ENCODE measurements at places on chromosomes 4 and X. TPM values are rescaled to one million over a fixed set of nuclear protein-coding genes. Genes with fewer than 3 reads are reported as not detected.
A peak's percentile ranks its signal among the peaks of the same experiment; 100 is the strongest.

The HTRA3 gene
- polyA plus RNA-seq: 6.5 TPM

The ARX gene
- 0.13 TPM for polyA plus RNA-seq

The FREM3 gene
- polyA plus RNA-seq: not detected

The AMOT gene
- polyA plus RNA-seq: 5.5 TPM

The EPGN gene
- not detected for polyA plus RNA-seq

The CCDC149 gene
- 6.9 TPM for polyA plus RNA-seq

The PRRG3 gene
- 0.24 TPM for polyA plus RNA-seq

The FAM9C gene
- polyA plus RNA-seq: not detected

The CTAG1A gene
- not detected for polyA plus RNA-seq

The PCSK1N gene
- 331 TPM for polyA plus RNA-seq

- no peaks in the 10 kb centered on the region for H3K36me3 ChIP-seq
- no peaks in the 10 kb centered on the region for H3K4me1 ChIP-seq
- H3K27ac ChIP-seq: no peak overlapping the region
- H3K4me3 ChIP-seq: no peak overlapping the region
These were observed 259.6 kb downstream of the UNC5C start for GRCh38 chr4:95289028-95289634.

GRCh38 chr4:101192244-101192643 is 155.1 kb downstream of the PPP3CA start:
- no peak for DNase-seq
- H3K36me3 ChIP-seq: no peaks in the 10 kb centered on the region
- H3K27ac ChIP-seq: peak overlapping the region; percentile 48
- H3K27me3 ChIP-seq: no peaks in the 10 kb centered on the region
- peaks cover 10% of the 10 kb centered on the region for H3K4me1 ChIP-seq

- H3K36me3 ChIP-seq: peaks cover 4% of the 10 kb centered on the region
- H3K27ac ChIP-seq: no peak overlapping the region
- no peak overlapping the region for H3K4me3 ChIP-seq
- no peaks in the 10 kb centered on the region for H3K27me3 ChIP-seq
These were observed 41.4 kb upstream of the MSANTD1 start for GRCh38 chr4:3207531-3208037.

- no peak for DNase-seq
- no peaks in the 10 kb centered on the region for H3K27me3 ChIP-seq
- H3K36me3 ChIP-seq: no peaks in the 10 kb centered on the region
- no peak overlapping the region for H3K4me3 ChIP-seq
These were observed 32.4 kb upstream of the TMLHE start for GRCh38 chrX:155645180-155645579.

- H3K4me1 ChIP-seq: no peaks in the 10 kb centered on the region
- H3K4me3 ChIP-seq: peak within 1 kb of the TSS; percentile 75
- no peaks in the 10 kb centered on the region for H3K36me3 ChIP-seq
These were observed at the start of gene COL25A1 for GRCh38 chr4:109302361-109303139. TSS of gene COL25A1 (minus strand) at chr4:109302658.

DNA sequence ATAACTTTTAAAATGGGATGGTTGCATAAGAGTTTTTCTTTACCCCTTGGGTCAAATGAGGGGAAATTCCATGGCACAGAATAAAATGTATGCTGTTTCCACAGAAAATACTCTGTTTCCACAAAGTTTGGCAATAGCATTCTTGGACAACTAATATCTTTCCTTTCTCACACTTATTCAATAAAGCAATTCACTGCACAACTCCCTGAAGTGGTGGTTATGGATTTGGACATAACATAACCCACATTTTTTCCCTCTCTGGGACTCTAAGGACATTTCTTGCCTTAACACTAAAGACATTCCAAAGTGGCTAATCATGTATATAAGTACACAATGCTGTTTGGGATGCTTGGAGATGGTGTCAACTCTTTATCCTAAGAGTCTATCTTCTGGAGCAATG is 51.7 kb upstream of the GPM6B start:
- peaks cover 15% of the 10 kb centered on the region for H3K27me3 ChIP-seq
- no peak overlapping the region for H3K27ac ChIP-seq
- H3K4me3 ChIP-seq: no peak overlapping the region
- DNase-seq: no peak
- no peaks in the 10 kb centered on the region for H3K36me3 ChIP-seq
- no peaks in the 10 kb centered on the region for H3K4me1 ChIP-seq

DNA sequence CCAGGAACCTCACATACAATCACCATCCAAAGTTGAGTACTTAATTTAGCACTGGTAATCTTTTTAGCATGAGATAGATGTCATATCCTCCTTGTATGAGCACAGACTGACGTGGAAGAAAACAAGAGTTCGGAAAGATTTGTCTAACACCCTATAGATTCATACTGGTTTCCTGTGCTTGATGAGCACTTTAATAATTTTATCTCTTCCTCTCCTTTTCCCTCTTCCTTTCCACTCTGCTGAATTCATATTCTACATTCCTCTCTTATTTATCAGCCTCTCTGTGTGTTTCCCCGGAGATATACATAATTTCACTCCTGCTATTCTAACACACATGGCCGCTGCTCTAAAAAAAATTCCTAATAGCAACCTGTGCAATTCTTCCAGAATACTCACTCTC is 273.9 kb downstream of the AFF2 start:
- no peaks in the 10 kb centered on the region for H3K27me3 ChIP-seq
- H3K27ac ChIP-seq: no peak overlapping the region
- H3K4me1 ChIP-seq: no peaks in the 10 kb centered on the region
- DNase-seq: no peak
- no peaks in the 10 kb centered on the region for H3K36me3 ChIP-seq

DNA sequence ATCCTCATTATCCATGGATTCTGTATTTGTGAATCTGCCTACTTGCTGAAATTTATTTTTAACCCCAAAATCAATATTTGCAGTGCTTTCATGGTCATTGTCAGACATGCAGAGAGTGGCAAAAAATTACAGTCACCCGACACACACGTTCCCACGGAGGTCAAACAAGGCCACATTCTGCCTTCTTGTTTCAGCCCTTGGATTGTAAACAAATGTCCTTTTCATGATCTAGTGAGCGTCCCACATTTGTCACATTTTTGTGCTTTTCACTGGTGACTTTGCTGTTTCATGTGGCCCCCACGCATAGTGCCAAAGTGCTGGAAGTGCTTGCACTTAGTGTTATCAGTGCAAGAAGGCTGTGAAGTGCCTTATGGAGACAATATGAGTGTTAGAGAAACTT is 45.0 kb downstream of the SOD3 start:
- H3K27me3 ChIP-seq: no peaks in the 10 kb centered on the region
- no peak overlapping the region for H3K27ac ChIP-seq
- DNase-seq: no peak
- H3K4me3 ChIP-seq: no peak overlapping the region
- no peaks in the 10 kb centered on the region for H3K36me3 ChIP-seq
- H3K4me1 ChIP-seq: peaks cover 6% of the 10 kb centered on the region

DNA sequence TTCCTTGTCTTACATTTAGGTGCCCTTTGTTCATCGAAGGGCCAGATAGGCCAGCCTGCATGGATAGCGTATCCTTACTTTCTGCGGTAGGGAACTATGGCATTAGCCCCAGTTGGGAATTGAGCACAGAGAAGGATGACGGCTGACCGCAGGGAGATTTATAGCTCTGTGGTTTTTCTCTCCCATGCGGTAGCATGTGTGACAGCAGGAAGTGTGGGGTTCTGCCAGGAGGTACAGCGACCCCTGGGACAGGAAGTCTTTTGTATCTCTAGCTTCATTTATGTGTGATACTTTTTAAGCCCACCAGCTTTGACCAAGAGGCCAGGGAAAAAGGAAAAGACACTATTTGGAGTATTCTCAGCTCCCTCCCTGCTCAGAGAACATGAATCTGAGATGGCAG is 33.1 kb downstream of the GAB3 start:
- H3K4me3 ChIP-seq: no peak overlapping the region
- no peaks in the 10 kb centered on the region for H3K36me3 ChIP-seq
- no peak overlapping the region for H3K27ac ChIP-seq
- H3K4me1 ChIP-seq: no peaks in the 10 kb centered on the region
- peak; percentile 62 for DNase-seq

GRCh38 chrX:133892337-133892736 is 93.1 kb downstream of the GPC3 start:
- no peaks in the 10 kb centered on the region for H3K36me3 ChIP-seq
- DNase-seq: no peak
- no peak overlapping the region for H3K27ac ChIP-seq
- no peaks in the 10 kb centered on the region for H3K4me1 ChIP-seq
- no peak overlapping the region for H3K4me3 ChIP-seq

DNA sequence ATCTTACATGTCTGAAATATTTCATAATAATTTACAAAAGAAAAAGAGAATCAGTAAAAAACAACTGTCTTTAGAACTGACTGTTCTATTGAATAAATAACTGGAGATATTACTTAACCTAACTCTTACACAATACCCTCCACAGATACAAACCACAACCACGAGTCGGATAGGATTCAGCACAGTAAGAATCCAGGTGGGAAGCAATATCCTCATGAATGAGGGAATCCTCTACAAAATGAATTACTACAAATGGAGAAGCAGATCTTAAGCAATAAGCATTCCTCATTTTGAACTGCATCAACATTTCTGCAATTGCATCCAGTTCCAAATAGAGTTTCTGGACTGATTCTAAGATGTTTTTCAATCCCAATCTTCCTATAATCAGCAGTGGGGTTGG is 227.1 kb downstream of the SH2D1A start:
- no peaks in the 10 kb centered on the region for H3K27me3 ChIP-seq
- H3K27ac ChIP-seq: no peak overlapping the region
- H3K4me3 ChIP-seq: no peak overlapping the region
- DNase-seq: no peak
- H3K36me3 ChIP-seq: no peaks in the 10 kb centered on the region

DNA sequence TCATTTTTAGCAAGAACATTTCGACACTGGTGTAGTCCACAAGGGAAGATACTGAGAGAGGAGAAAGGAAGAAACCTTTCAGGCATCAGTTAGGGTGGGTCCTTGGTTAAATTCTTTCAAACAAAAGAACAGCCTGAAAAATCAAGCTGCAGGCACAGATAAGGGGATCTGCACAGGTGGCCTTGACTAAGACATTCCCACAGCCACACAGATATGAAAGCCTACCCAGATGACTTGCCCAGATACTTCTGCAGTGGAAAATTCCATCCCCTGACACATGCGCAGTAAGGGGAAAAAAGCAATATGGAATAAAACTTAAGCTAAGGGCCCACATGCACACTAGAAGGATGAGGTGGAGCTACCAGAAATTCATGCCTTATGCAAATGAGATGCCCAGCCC is 8.9 kb upstream of the TMEM165 start:
- H3K36me3 ChIP-seq: no peaks in the 10 kb centered on the region
- no peaks in the 10 kb centered on the region for H3K4me1 ChIP-seq
- no peak overlapping the region for H3K27ac ChIP-seq
- H3K27me3 ChIP-seq: no peaks in the 10 kb centered on the region

DNA sequence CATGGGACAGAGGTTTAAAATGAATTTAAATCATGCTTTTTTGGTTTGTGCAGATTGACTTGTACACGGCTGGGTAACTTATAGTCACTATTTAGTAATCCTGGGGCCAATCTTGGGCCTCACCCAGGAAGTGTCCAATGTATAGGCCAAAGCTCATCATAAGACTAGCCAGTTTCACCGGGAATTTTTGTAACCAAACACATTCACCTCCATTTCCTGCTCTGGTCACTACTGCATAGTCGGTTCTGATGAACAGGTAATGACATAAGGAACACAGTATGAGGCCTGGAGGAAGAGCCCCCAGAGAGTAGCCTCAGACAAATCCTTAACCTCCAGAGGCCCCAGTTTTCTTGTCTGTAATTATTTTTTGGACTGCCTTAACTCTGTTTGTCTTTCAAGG is 81.9 kb downstream of the HPRT1 start:
- no peaks in the 10 kb centered on the region for H3K36me3 ChIP-seq
- no peak overlapping the region for H3K4me3 ChIP-seq
- H3K27me3 ChIP-seq: peaks cover 3% of the 10 kb centered on the region
- no peak overlapping the region for H3K27ac ChIP-seq
- no peak for DNase-seq

GRCh38 chr4:54395013-54395527 is 166.0 kb downstream of the PDGFRA start:
- H3K27ac ChIP-seq: no peak overlapping the region
- H3K27me3 ChIP-seq: no peaks in the 10 kb centered on the region
- H3K4me3 ChIP-seq: no peak overlapping the region
- no peaks in the 10 kb centered on the region for H3K4me1 ChIP-seq
- no peak for DNase-seq
- H3K36me3 ChIP-seq: no peaks in the 10 kb centered on the region

DNA sequence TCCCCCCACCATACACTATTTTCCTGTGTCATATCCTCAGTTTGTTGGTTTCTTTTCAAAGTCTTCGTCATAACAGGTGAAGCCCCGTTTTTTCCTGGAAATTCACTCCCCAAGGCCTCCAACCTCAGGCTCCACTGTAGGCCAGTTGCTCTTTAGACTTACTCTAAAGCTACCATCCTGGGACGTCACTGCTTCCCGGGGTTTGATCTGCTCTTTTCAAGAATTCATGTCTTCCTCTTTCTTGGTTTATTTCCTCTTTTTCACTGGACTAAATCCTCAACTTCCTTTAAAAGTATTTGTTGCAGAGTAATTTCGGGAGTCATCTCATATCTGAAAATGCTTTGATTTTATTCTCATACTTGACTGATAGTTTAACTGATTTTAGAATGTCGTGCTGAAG is 6.5 kb upstream of the SERTM2 start:
- no peak overlapping the region for H3K27ac ChIP-seq
- no peaks in the 10 kb centered on the region for H3K36me3 ChIP-seq
- H3K4me1 ChIP-seq: no peaks in the 10 kb centered on the region

Measured in kidney (tissue), 22 donors.